ENCODE measurements at places on chromosomes 13 and 19. TPM values are rescaled to one million over a fixed set of nuclear protein-coding genes. Genes with fewer than 3 reads are reported as not detected.

DNA sequence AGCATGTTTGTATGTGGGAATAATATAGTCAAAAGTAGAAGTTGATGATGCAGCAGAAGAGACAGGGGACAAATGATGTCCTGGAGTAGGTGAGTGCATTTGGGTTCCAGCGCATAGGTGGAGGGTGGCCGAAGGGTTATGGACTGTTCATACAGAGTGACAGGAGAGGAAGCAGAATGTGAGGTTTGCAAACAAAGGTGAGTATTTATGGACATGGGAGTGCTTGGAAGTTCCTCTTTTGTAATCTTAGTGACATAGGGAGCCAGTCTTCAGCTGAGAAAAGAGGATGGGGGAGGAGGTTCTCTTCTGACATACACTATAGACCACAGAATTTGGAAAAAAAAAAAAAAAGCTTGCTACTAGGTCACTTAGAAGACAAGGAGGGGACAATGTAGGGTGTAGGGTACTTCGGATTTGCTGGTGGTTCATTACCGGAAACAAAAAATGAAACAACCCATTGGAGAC is 331.6 kb downstream of the DLEU7 start:
- DNase-seq: no peak

DNA sequence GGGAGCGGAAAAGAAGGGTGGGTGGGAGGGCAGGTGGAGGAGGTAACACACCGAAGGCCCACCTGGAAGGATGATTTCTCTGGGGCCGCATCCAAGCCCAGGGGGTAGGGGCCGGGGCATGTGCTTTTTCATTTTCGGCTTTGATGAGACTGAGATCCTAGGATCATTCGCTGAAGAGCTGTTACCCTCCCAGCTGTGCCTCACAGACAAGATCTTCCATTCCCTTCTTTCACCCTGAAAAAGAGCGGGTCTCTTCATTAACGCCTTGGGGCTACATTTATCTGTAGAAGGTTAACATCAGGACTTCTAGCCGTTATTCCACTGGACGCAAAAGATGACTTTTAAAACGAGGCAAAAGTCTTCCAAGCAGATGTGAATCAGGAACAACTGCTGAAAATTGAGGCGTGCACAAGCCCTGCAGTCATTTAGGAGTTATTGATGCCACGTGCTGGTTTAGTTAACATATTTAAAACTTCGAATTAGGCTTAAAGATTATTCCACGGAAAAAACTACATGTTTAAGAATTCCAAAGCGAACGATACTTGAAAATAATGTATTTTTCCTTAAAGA is 1.1 kb downstream of the LMO7 start:
- no peak for DNase-seq

The KASH5 gene
- not detected for total RNA-seq

The FUT3 gene
- total RNA-seq: 1.6 TPM

Data from suprapubic skin (tissue), 4 donors.